ENCODE measurements at places on chromosomes 13 and 19. TPM values are rescaled to one million over a fixed set of nuclear protein-coding genes. Genes with fewer than 3 reads are reported as not detected.

DNA sequence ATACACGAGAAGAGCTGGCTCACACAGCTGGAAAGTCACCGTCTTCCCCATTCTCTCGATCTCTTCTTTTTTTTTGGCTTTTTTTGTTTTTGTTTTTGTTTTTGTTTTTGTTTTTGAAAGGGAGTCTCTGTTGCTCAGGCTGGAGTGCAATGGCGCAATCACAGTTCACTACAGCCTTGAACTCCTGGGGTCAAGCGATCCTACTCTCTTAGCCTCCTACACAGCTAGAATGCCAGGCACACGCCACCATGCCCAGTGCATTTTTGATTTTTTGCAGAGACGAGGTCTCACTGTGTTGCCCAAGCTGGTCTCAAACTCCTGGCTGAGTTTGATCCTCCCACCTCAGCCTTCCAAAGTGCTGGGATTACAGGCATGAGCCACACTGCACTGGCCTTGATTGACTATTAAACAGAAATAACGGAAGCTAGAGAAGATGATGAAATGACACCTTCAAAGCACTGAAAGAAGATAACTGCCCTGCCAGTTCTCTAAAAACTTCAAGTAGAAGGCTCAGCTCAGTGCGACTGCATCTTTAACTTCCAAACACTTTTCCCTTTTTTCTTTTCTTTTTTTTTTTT is 4.0 kb downstream of the FXYD3 start:
- no peaks in the 10 kb centered on the region for H3K27me3 ChIP-seq
- H3K4me3 ChIP-seq = peak overlapping the region; percentile 30
- H3K36me3 ChIP-seq = peaks cover 7% of the 10 kb centered on the region

- no peak overlapping the region for H3K4me3 ChIP-seq
- H3K27ac ChIP-seq = no peak overlapping the region
- DNase-seq = no peak
- no peaks in the 10 kb centered on the region for H3K27me3 ChIP-seq
These were observed 235.1 kb upstream of the MIR17HG start for GRCh38 chr13:91112201-91112923.

- no peaks in the 10 kb centered on the region for H3K36me3 ChIP-seq
- no peaks in the 10 kb centered on the region for H3K27me3 ChIP-seq
- peaks cover 18% of the 10 kb centered on the region for H3K4me1 ChIP-seq
These were observed 18.2 kb upstream of the PLAUR start for GRCh38 chr19:43688059-43688701.

LILRA2 gene
- not detected for polyA plus RNA-seq

RFPL4A gene
- polyA plus RNA-seq = not detected

DNA sequence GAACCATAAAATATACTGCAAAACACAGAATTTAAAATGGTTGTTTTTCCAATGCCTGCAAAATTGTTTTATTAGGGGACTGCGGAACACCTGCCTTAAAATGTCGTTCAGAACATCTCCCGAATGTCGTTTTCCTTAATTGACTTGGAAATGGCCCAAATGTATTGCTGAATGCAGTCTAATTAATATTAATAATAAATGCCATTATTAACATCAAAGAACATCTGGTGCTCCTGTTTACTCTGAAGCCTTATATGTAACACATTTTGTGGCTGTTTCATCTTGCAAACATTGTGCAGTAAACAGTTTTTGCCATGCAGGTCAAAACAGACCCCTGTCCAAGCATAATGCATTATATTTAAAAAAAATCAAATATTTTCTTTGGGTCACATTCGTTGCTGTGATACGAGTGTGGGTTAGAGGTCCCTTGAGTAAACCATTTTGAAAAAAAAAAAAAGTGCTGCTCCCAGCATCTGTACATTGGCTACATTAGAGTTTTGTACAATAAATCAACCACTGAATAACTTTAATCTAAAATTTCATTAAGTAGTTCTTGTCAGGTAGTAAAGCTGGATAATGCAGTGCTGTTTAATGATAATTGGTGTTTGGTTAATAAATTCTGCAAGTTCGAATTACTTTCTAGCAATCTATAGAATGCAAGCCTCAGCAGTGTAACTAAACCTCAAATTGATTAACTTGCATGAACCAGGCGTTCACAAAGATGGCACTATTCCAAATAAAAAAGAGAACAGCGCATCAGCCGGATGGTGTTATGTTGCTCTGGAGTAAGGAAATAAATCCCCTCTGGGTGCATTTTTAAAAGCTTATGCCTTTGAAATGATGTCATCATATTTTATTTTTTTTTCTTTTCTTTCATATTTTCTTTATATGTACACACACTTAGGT is 140.2 kb downstream of the ZNF536 start:
- no peaks in the 10 kb centered on the region for H3K36me3 ChIP-seq
- no peak for DNase-seq
- H3K27me3 ChIP-seq = no peaks in the 10 kb centered on the region
- H3K4me3 ChIP-seq = no peak overlapping the region

GRCh38 chr13:21075011-21075378 is 13.6 kb upstream of the LATS2 start:
- peaks cover 19% of the 10 kb centered on the region for H3K4me1 ChIP-seq
- H3K4me3 ChIP-seq = no peak overlapping the region
- H3K27me3 ChIP-seq = no peaks in the 10 kb centered on the region

DNA sequence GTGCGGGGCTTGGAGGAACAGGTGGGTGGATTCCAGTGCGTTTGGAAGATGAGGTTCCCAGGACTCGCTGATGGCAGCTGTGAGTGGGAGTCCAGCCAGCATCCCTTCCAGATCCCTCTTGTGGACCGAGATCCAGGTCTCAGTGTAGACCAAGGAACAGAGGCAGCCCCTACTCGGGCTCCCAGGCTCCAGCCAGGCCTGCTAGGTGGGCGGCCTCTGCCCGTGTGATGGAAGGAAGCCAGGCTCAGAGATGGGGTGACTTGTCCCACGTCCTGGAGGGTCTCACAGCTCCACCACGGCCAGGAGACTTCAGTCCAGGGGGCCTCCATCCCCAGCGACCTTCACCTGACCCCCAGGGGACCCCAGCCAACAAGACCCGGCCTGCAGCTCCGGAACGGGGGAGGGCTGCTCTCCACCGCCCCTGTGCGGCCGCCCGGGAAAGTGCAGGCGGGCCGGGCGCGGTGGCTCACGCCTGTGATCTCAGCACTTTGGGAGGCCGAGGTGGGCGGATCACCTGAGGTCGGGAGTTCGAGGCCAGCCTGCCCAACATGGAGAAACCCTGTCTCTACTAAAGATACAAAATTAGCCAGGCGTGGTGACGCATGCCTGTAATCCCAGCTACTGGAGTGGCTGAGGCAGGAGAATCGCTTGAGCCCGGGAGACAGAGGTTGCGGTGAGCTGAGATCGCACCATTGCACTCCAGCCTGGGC is 729 bp upstream of the MADCAM1 start:
- no peaks in the 10 kb centered on the region for H3K36me3 ChIP-seq
- H3K27ac ChIP-seq = no peak overlapping the region

- H3K36me3 ChIP-seq = no peaks in the 10 kb centered on the region
- no peak overlapping the region for H3K27ac ChIP-seq
- no peaks in the 10 kb centered on the region for H3K4me1 ChIP-seq
- no peaks in the 10 kb centered on the region for H3K27me3 ChIP-seq
These were observed 213.9 kb upstream of the TSHZ3 start for GRCh38 chr19:31562966-31563612.

- no peak for DNase-seq
- H3K4me3 ChIP-seq = no peak overlapping the region
- no peaks in the 10 kb centered on the region for H3K27me3 ChIP-seq
- peaks cover 38% of the 10 kb centered on the region for H3K36me3 ChIP-seq
- no peak overlapping the region for H3K27ac ChIP-seq
- H3K4me1 ChIP-seq = peaks cover 23% of the 10 kb centered on the region
These were observed 26.7 kb upstream of the ISYNA1 start for GRCh38 chr19:18464646-18465045.

DNA sequence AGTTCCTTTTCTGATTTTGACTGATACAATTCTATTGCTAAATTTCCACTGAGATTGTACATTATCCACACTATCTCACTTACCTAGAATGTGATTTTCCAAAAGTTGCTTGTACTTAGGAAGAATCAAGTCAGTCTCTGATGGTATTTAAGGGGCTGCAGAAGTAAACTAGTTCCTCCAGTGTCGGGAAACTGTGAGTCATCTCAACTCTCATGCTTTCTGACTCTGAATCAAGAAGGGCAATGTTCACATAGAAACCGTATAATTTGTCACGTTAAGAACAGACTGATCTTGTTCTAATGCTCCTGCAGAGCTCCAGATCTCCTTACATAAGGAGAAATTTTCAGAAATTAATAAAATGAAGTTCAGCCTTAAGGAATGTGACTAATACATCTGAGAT is 369.3 kb downstream of the KLF5 start:
- H3K4me3 ChIP-seq = no peak overlapping the region
- H3K27me3 ChIP-seq = no peaks in the 10 kb centered on the region
- H3K36me3 ChIP-seq = no peaks in the 10 kb centered on the region
- H3K27ac ChIP-seq = peak overlapping the region; percentile 93
- DNase-seq = peak; percentile 84

DNA sequence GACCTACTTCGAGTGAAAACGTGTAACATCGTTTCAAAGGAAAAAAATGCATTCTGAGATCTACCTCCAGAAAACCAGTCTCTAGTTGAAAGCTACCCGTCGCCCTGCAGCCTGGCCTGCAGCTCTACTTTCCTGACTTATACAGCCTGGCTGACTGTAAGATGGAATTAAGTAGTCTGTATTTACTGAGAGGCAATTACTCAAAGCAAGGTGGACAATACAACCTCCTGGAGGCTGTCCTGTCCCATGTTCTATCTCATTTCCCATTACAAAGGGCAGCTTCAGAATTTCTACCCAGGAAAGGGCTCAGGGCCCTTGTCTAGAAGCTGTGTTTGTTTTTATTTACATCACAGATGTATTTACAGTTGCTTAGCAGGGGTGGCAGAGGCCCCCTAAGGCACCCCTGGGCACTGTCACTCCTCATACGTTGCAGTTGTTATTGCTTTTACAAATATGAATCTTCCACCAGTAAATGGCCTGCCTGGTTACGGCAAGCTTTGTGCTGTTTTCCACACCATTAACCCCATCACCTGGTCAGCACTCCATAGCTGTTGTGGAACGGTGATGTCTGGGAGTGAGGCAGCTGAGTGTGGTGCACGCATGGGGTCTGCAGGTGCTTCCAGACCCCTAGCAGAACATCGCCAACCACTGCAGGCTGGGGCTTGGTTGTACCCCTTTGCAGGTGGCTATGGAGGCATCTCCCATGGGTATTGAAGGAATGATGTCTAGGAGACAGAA is 46.3 kb upstream of the MTIF3 start:
- H3K27me3 ChIP-seq = no peaks in the 10 kb centered on the region
- H3K4me3 ChIP-seq = no peak overlapping the region
- H3K27ac ChIP-seq = no peak overlapping the region
- DNase-seq = no peak
- H3K36me3 ChIP-seq = no peaks in the 10 kb centered on the region
- H3K4me1 ChIP-seq = no peaks in the 10 kb centered on the region

DNA sequence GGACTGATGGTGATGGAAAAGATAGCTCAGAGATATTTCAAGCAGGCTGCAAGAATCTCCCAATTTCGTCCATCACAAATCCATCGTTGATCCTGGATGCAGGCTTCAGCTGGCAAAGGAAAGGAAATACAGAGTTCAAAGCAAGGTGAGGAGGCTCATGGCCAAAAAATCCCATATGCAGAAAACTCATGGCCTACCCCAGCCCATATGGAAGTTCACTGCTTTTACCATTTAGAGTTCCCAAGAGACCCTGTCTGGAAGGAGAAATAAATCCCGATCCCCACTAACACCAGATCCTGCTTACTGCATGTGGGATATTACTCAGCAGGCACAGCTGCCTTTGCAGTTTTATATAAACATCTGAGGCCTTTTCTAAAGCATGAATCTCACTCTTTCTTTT is 412.9 kb upstream of the SPRY2 start:
- no peak overlapping the region for H3K27ac ChIP-seq
- no peaks in the 10 kb centered on the region for H3K36me3 ChIP-seq
- H3K4me1 ChIP-seq = no peaks in the 10 kb centered on the region
- H3K4me3 ChIP-seq = no peak overlapping the region
- no peak for DNase-seq

DNA sequence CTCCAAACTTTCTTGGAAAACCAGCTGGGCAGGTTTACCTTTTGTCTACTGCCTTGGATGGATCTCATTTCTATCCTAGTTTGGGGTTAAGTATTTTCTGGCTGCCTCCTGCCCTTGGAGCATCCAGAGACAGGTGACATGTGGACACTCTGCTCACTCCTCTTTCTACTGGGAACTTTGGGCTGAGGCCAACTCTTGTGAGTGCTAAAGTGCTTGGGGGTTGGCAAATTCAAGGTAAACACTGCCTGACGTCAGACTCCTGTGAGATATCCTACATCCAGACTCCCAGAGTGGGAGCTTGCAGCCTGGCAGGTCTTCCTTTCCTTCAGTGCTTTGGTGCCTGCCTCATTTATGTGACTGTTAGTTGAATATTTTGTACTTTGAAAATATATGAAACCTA is 388.1 kb downstream of the KCNRG start:
- H3K4me3 ChIP-seq = no peak overlapping the region
- no peaks in the 10 kb centered on the region for H3K36me3 ChIP-seq
- H3K4me1 ChIP-seq = peaks cover 10% of the 10 kb centered on the region
- H3K27me3 ChIP-seq = no peaks in the 10 kb centered on the region
- DNase-seq = no peak

DNA sequence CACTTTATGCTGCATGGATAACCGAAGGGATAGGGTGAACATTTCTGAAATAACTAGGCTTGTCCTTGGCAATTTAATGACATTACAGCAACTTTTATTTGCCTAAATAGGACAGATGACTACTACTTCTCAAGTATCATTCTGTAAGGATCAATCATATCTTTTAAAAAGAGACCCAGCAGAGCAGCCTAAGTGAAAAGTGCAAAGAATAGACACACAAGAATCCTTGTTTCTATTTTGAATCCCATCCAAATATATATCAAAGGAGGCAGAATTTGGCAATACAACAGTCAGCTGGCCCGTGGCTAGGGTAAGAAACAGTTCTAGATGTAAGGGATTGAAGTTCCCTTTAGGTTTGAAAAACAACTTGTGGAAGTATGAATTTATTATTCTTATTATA is 6.9 kb downstream of the THSD1 start:
- H3K4me1 ChIP-seq = no peaks in the 10 kb centered on the region
- DNase-seq = no peak
- H3K4me3 ChIP-seq = no peak overlapping the region
- H3K27me3 ChIP-seq = no peaks in the 10 kb centered on the region
- no peak overlapping the region for H3K27ac ChIP-seq

DNA sequence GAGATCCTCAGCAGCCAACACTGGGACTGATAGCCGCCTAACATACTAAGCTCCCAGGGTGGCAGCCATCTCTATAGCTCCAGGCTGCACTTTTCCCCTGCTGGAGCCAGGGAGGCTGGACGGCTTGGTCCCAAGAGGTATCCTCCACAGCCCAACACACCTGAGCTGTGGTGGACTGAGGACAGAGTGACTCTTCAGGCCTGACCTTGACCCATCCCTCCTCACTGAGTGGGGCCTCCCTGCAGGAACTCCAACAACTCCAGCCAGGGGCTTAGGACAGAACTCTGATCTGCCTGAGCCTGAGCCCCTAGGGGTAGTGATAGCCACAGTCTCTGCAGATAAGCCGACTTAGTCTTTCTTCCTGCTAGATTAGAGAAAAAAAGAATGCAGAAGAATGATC is 958.1 kb upstream of the PRR20A start:
- H3K27me3 ChIP-seq = no peaks in the 10 kb centered on the region
- H3K36me3 ChIP-seq = no peaks in the 10 kb centered on the region
- H3K27ac ChIP-seq = no peak overlapping the region
- no peak overlapping the region for H3K4me3 ChIP-seq

C3 gene
- 14.8 TPM for polyA plus RNA-seq

GRCh38 chr19:39401070-39401548 is 5.5 kb upstream of the ZFP36 start:
- peaks cover 48% of the 10 kb centered on the region for H3K4me1 ChIP-seq
- no peaks in the 10 kb centered on the region for H3K27me3 ChIP-seq
- no peak overlapping the region for H3K4me3 ChIP-seq
- no peak for DNase-seq
- H3K27ac ChIP-seq = peak overlapping the region; percentile 98

GRCh38 chr13:99057310-99057975 is 79.6 kb upstream of the DOCK9 start:
- no peaks in the 10 kb centered on the region for H3K36me3 ChIP-seq
- H3K4me3 ChIP-seq = no peak overlapping the region
- H3K27ac ChIP-seq = peak overlapping the region; percentile 68
- no peak for DNase-seq

All from keratinocyte (primary cell).